NCI-H345 (cell line): ENCODE measurements at places on chromosomes 13 and 19.

- DNase-seq = peak; percentile 72
Observed at GRCh38 chr13:78121459-78122348, 203.1 kb upstream of the EDNRB start.

DNA sequence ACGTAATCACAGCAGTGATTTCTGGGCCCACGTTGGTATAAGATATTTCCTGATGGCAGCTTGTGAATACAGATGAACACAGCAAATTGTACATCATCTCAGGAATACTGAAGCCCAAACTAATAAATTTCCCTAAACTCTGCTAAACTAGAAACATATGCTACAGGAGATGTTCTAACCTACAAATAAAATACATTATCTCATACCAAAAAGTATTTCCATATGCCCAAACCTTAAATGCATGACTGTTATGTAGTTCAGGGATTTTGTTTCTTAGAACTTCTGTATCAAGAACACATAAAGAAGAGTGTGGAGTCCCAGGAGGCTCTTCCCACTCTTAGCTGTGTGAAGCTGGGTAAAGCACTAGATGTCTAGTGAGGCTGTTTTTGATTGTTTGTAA lies 138.4 kb downstream of the RFC3 start:
- DNase-seq = no peak

GRCh38 chr13:50119591-50119990 lies 104.3 kb downstream of the KCNRG start:
- no peak for DNase-seq

GRCh38 chr19:19343762-19344161 lies 23.1 kb downstream of the MAU2 start:
- DNase-seq = no peak

- DNase-seq = no peak
Observed at GRCh38 chr13:41099986-41100385, 32.6 kb downstream of the KBTBD6 start.

DNA sequence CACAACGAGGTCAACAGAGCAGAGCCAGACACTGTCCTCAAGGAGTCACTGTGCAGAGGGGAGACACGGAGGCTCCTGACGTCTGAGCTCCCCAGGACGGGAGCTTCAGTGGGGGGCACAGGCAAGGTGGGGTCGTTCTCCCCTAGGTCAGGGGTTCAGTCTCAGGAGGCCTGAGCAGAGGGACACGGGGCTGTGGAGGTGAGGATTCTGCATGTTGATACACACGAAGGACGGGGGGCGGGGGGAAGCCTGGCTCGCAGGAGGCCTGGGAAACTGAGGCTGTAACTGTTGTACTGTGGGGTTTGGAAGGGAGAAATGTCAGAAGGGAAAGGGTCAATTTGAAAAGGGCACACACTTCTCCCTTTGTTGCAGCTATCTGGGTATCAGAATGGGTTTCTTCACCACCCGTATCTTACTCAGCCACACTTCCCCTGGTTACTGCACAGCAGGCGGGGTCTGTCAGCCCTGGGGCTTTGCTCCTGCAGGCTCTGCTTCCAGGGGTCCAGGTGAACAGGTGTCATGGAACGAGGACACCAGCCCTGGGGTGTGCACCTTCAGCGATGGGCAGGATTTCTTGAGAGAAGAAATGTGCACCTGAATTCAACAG lies 748 bp upstream of the SIGLEC8 start:
- no peak for DNase-seq

GRCh38 chr13:34357435-34358232 lies 539.7 kb downstream of the RFC3 start:
- no peak for DNase-seq
